ENCODE measurements at places on chromosomes 6 and 20. TPM values are rescaled to one million over a fixed set of nuclear protein-coding genes. Genes with fewer than 3 reads are reported as not detected.

- peak; percentile 38 for DNase-seq
Measured at GRCh38 chr6:30571075-30571761, at the start of gene ABCF1. ABCF1 (plus strand) TSS chr6:30571442; CDS start chr6:30571488, 46 bp downstream.

Gene TEAD3
- 15.3 TPM for total RNA-seq

GRCh38 chr20:51402201-51402600 is 140.3 kb downstream of the NFATC2 start:
- no peak for DNase-seq

Gene FKBP5
- total RNA-seq = 16.5 TPM

Gene GPR6
- total RNA-seq = not detected

DNA sequence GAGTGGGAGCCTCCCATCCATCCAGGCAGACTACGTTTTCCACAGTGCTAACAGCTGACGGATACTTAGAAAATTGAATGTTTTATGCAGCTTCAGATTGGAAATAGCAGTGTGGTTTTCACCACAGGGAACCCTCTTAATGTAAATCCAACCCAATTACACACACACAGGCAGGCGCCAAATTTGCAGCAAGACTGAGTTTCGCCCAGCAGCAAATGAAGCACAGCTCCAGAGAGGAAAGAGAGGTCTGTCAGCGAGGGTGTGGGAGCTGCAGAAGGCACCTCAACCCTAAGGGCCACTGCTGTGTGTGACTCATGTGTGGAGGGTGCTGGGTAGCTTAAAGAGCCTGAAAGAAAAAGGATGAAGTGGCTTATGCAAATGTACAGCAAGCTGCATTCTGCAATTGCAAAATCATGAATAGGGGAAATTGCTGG is 365.7 kb downstream of the MAFB start:
- DNase-seq = no peak

GRCh38 chr6:54191461-54191860 is 80.2 kb downstream of the MLIP start:
- DNase-seq = no peak

Gene CCM2L
- total RNA-seq = not detected

Gene HTR1E
- total RNA-seq = not detected

DNA sequence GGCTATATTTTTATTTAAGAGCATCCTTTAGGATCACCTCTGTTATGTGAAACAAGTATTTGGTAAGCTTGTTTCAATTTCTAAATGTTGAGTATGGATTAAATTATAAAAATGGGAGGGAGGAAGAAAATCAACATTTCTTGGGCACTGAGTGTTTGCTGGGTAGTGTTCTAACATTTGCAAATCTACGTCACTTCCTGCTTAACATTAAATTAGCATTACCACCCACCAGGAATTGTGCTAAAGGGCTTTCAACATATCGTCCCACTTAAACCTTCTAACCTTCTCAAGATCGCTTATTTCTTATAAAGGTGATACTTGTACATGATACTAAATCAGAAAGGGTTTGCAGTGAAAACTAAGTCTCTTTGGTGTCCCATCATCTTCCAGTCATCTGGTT is 7.9 kb upstream of the TMEM217 start:
- no peak for DNase-seq

Gene SLC24A3
- not detected for total RNA-seq

DNA sequence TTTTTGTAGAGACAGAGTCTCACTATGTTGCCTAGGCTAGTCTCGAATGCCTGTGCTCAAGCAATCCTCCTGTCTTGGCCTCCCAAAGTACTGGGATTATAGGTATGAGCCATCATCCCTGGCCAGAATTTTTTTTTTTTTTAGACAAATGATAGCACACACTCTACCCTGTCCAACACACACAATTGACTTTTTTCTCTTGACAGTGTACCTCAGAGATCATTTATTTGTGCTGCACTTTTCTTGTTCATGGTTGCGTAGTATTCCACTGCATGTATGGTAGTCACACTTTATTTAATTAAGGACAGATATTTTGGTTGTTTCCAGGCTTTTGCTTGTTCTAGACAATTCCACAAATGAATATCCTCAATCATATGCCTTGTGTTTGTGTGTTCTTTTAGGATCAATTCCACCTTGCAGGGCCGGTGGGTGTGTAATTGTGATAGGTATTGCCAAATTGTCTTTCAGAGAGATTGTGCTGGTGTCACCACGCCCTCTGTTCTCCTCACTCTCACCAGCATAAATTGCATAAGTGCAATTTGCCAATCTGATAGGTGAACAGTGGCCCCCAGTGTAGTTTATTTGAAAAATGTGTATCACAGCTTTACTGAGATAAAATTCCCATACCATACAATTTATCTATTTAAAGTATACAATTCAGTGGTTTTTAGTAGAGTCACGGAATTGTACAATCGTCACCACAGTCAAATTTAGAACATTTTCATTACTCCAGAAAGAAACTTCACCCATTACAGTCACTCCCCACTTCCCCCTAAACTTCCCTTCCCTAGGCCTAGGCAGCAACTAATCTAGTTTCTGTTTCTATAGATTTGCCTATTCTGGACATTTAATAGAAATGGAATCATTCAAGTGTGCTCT is 20.1 kb downstream of the SRC start:
- no peak for DNase-seq

DNA sequence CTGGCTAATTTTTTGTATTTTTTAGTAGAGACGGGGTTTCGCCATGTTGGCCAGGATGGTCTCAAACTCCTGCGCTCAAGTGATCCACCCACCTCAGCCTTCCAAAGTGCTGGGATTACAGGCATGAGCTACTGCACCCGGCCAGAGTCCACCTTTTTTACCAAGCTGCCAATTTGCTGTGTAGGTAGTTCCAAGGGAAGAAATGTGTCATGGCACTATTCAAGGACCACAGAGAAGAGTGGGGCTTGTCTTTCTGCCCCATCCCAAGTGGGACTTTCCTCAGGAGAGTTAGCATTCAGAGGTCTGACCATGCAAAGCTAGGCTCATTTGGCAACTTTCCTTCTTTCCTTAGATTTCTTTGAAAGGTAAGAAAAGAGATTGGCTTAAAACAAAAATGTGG is 111.9 kb upstream of the TRAF3IP2 start:
- DNase-seq = no peak

Gene COL9A1
- not detected for total RNA-seq

GRCh38 chr20:51456511-51457509 is 85.7 kb downstream of the NFATC2 start:
- peak; percentile 65 for DNase-seq

- DNase-seq = peak; percentile 76
Measured at GRCh38 chr6:149129371-149130077, 188.0 kb upstream of the TAB2 start.

Gene XKR7
- total RNA-seq = 0.17 TPM

DNA sequence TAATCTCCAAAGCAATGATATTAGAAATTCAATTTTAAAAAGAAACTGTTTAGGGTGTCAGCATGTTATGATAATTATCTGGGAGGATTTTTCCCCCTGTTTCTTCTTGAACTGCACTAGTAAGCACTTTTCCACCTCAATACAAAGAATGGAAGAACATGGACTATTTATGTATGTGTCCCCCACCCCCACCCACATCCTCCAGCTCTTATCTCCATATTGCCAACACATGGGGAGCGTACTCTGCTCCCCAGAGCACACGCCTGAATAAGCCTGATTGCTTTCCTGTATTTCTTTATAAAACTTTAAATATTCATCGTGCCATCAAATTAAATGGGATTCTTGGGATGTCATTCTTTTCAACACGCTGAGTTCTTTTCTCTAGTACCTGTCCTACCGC is 11.4 kb upstream of the LRFN2 start:
- DNase-seq = no peak

Gene B4GALT5
- 27.4 TPM for total RNA-seq

GRCh38 chr6:20441921-20442320 is 40.2 kb downstream of the E2F3 start:
- no peak for DNase-seq

Gene CLIC5
- 0.58 TPM for total RNA-seq

- no peak for DNase-seq
Measured at GRCh38 chr6:163635731-163636364, 221.3 kb downstream of the QKI start.

Gene ME1
- 13.3 TPM for total RNA-seq

Gene STK35
- total RNA-seq = 23.8 TPM

GRCh38 chr6:90445533-90446108 is 141.3 kb downstream of the MAP3K7 start:
- no peak for DNase-seq

GRCh38 chr6:50390416-50390815 is 322.9 kb upstream of the TFAP2D start:
- DNase-seq = no peak

DNA sequence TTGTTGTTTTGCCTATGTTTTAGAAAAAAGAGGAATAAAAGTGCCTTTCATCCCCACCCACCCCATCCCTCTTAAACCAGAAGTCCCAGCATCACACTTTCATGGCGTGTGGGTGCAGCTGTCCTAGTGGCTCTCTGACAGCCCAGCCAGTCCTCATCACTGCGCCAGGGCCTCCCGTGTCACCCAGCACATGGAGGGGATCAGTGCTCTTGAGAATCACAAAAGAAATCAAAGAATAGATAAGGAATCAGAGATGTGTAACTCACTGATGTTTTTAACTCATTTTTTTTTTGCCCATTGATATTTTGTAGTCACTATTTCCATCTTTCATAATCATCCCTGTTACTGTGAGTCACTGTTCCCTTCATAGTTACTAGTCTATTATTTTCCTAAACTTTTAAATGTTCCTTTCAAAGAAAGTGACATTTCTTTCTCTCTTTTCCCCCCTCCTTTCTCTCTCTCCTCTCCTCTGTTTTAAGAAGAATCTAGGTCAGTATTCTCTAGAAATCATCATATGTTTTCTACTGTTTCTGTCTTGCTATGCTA is 78.6 kb downstream of the AIG1 start:
- DNase-seq = no peak

- DNase-seq = peak; percentile 41
Measured at GRCh38 chr6:10403385-10404106, 11.3 kb downstream of the TFAP2A start.

Measured in epithelial cell of proximal tubule (primary cell).